Endothelial cell of umbilical vein (primary cell): ENCODE measurements at places on chromosomes 7 and 10. TPM values are rescaled to one million over a fixed set of nuclear protein-coding genes. Genes with fewer than 3 reads are reported as not detected.

DNA sequence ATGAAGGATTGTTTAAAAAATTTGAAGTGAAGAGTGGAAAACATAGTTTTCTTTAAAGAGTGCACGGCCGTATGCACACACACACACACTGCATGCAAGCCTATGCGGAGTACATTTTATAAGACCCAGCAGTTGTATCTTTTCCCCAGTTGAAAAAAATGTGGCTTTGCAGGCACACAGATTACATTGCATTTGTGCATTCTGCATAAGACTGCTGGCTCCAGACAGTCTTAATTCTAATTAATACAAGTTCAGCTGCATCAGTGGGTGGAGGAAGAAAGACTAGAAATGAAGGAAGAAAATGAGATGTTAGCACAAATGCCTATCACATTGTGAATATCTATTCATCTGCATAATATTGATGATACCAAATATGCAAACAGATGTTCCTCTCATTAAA, 79.6 kb downstream of the FAM204A start:
- H3K4me3 ChIP-seq = no peak overlapping the region
- no peaks in the 10 kb centered on the region for H3K4me1 ChIP-seq
- peaks cover 4% of the 10 kb centered on the region for H3K27me3 ChIP-seq
- no peak overlapping the region for H3K27ac ChIP-seq

- H3K36me3 ChIP-seq = no peaks in the 10 kb centered on the region
- DNase-seq = no peak
- H3K4me3 ChIP-seq = no peak overlapping the region
- H3K27ac ChIP-seq = no peak overlapping the region
- H3K27me3 ChIP-seq = peaks cover 6% of the 10 kb centered on the region
These were observed 9.5 kb downstream of the ABCB1 start for GRCh38 chr7:87591211-87591610.

DNA sequence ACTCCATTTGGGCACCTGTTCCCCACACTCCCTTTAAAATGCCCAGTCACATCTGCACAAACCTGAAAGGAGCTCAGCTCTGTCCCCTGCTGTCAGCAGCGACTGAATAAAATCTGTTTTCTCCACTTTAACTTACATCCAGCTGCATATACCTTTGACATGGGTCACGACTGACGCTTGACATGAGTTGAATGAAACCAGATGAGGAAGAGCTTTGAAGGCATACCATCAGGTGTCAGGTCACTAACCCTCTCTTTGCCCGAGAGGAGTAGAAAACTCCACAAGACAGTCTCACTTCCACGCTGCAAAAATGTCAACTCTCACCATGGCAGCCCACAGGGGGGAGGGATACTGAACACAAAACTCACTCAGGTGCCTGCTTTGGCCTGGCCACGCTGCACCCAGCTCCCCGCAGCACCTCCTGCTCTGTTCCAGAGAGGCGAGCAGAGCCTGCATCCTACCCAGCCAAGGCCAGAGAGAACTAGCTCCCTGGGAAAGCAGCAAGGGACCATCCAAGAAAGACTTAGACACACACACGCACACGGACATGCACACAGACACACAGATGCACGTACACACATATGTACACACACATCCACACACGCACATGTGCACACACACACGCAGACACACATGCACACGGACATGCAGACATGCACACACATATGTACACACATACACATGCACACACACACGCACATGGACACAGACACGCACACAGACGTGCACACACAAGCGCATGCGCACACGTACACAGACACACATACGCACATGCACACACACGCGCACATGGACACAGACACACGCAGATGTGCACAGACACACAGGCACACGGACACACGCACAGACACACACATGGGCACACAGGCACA, 191.0 kb downstream of the MAD1L1 start:
- no peak overlapping the region for H3K4me3 ChIP-seq
- DNase-seq = no peak
- no peaks in the 10 kb centered on the region for H3K27me3 ChIP-seq
- H3K27ac ChIP-seq = no peak overlapping the region

DNA sequence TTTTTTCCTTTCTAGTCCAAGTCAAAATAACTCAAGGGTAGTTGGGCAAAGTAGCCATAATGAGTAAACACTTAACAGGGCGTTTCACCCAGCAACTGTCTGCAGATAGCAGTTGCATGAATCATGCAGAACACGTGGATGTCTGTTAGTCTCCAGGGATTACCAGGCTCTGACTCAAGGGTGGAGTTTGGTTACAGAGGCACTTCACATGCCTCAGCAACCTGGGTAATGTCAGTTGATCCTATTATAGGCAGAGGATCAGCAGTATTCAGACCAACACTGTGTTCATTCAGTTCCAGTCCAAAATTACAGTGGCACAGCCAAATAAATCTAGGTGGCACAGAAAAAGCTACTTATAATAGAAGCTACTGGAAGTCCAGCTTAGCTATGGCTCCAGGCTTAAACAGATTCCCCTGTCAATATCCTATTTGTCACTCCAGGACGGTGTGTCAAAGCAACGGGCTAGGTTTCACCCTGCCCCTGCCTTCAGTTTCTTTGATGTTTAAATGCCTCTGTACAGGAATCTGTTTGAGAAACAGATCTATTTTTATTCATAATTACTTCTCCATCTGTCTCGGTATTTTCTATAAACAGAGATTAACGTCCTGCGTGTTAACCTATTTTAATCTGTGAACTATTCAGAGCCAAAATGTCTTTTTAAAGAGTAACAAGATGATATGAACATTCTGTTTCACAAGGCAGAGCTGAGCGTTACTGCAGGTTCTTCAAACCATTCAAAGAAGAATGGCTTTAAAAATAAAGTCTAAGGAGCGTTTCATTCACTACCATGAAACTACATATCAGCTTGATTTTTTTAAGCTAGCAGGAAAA, 162.6 kb upstream of the AKR1E2 start:
- H3K27me3 ChIP-seq = no peaks in the 10 kb centered on the region
- H3K27ac ChIP-seq = peak overlapping the region; percentile 97
- no peak overlapping the region for H3K4me3 ChIP-seq

DNA sequence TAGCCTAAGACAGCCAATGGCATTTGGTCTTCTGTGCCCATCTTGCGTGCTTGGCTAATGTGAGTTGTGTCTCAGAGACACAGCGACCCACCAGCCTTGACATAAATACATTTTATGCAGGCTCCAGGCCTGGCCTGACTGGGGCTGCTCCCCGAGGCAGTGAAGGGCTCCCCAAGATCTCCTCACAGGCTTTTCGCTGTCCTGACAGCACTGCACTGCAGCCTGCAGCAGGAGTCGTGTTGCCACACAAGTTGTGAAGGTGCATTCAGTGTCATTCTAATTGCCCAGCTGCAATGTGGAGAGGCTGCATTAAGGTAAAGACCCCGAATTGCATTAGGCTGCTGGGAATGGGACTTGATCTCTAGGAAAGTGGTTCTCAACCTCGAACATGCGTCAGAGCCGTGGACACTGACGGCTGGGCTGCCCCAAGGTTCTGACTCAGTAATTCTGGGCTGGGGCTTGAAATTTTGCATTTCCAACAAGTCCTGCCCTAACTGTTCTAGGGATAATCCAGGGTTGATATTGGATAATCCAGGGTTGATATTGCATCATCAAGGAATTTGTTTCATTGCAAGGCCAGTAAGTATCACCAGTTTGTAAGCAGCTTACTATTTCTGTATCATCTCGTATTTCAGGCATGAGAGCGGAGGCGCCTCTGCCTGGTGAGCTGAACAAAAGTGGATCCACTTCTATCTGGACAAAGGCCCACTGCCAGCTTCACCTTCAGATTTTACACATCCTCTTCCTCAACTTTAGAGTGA, 108.7 kb upstream of the INSIG1 start:
- peaks cover 2% of the 10 kb centered on the region for H3K27me3 ChIP-seq
- H3K36me3 ChIP-seq = no peaks in the 10 kb centered on the region
- no peak overlapping the region for H3K4me3 ChIP-seq
- no peak overlapping the region for H3K27ac ChIP-seq
- DNase-seq = no peak
- no peaks in the 10 kb centered on the region for H3K4me1 ChIP-seq

GRCh38 chr7:78489476-78490240, 691.1 kb downstream of the PHTF2 start:
- H3K27ac ChIP-seq = no peak overlapping the region
- H3K36me3 ChIP-seq = no peaks in the 10 kb centered on the region
- DNase-seq = no peak
- no peaks in the 10 kb centered on the region for H3K4me1 ChIP-seq
- no peak overlapping the region for H3K4me3 ChIP-seq

GRCh38 chr10:74683067-74683466, 143.3 kb upstream of the KAT6B start:
- no peak overlapping the region for H3K4me3 ChIP-seq
- no peaks in the 10 kb centered on the region for H3K27me3 ChIP-seq
- DNase-seq = no peak
- H3K4me1 ChIP-seq = no peaks in the 10 kb centered on the region

DNA sequence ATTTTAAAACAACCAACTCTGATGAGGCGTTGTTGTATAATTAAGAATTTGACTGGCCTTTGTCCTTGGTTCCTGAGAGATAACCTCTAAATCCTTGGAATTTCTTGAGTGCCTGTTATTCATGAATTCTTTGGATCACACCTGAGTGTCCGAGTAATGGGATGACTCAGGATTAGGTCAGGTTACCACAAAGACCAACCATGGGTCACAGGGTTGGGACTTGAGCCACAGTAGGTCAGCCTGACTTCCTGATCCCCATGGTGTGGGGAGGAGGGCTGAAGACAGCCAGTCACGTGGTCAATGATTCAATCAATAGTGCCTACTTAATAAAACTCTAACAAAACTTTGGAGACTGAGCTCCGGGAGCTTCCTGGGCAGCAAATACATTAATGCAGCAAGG, 192.5 kb downstream of the GFRA1 start:
- H3K27ac ChIP-seq = no peak overlapping the region
- no peaks in the 10 kb centered on the region for H3K36me3 ChIP-seq
- no peaks in the 10 kb centered on the region for H3K4me1 ChIP-seq
- H3K27me3 ChIP-seq = no peaks in the 10 kb centered on the region
- H3K4me3 ChIP-seq = no peak overlapping the region

GRCh38 chr10:17290226-17290625, 62.2 kb downstream of the VIM start:
- no peak overlapping the region for H3K4me3 ChIP-seq
- H3K27ac ChIP-seq = no peak overlapping the region
- peak; percentile 7 for DNase-seq
- no peaks in the 10 kb centered on the region for H3K4me1 ChIP-seq
- peaks cover 37% of the 10 kb centered on the region for H3K27me3 ChIP-seq

GRCh38 chr7:1611708-1612241, 41.9 kb upstream of the PSMG3 start:
- no peak overlapping the region for H3K4me3 ChIP-seq
- DNase-seq = no peak
- H3K27ac ChIP-seq = no peak overlapping the region
- H3K36me3 ChIP-seq = no peaks in the 10 kb centered on the region

DNA sequence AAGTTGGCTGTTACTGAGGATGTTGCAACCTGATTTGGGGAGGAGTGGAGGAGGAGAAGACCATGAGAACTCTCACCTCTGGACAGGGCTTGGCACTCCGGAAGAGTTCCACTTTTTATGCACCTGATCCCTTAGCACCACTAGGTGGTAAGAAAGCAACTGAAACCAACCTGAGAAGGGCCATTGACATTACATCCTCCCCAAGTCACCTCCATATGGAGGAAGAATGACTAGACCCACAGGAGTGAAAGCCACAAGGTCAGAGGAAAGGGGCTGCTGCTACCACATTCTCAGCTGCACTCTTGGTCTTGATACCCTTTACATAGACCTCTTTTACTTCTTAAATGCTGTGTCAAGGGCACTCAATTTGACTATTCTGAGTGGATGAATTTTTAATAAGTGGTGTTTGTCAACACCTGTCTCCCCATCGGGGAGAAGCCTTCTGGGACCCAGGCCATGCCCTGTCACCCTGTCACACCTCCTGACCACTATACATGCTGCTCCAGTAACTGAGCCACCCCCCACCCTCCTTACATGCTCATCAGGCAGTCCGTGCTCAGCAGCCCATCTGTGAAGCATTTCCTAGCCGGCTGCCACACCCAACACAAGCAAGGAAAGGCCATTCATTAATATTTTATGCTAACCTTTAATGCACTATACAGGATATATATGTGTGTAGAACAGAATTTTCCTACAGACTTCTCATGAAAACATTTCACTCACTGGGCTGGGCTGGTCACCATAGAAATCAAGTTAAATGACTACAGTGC, 362.9 kb downstream of the GFRA1 start:
- no peaks in the 10 kb centered on the region for H3K36me3 ChIP-seq
- H3K4me3 ChIP-seq = no peak overlapping the region
- no peak overlapping the region for H3K27ac ChIP-seq
- DNase-seq = no peak
- H3K4me1 ChIP-seq = no peaks in the 10 kb centered on the region

GRCh38 chr7:16027396-16027795, 340.9 kb upstream of the MEOX2 start:
- peaks cover 17% of the 10 kb centered on the region for H3K4me1 ChIP-seq
- H3K36me3 ChIP-seq = no peaks in the 10 kb centered on the region
- H3K27me3 ChIP-seq = no peaks in the 10 kb centered on the region

DNA sequence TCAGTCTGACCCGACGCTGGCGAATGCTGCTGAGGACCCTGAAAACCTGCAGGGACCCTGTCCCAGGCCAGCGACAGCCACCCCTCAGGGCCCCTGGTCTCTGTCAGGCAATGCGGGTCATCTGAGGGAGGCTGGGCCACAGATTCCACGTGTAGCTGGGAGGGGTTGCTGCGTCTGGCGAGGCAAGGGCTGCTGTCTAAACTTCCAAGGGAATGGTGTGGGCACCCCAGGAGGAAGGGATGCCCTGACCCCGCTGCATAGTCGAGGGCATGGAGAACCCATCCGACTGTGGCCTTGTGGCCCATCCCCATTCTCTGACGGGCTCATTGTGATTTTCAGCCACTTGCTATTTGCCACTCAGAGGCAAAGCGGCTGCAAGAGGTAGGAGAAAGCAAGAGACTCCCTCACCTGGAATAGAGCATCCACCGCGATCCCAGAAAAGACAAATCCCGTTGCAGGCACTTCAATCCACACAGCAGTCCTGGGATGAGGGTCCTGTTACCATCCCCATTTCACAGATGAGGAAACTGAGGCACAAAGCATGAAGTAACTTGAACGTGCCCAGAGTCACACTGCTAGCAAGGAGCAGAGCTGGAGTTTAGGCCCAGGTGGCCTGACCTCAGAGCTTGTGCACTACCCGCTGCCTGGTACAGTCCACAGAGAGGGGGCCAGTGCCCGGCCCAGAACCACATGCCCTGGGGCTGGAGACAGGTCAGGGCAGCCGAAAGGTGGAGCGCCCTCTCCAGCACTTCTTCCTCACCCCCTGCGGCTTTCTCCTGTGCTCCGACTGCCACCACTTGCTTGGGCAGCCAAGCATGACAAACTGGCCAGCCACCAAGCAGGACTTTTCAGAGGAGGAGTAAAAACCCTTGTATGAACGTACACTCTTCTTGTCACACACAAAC, 163.8 kb upstream of the KLF14 start:
- H3K27me3 ChIP-seq = no peaks in the 10 kb centered on the region
- no peak for DNase-seq
- peaks cover 32% of the 10 kb centered on the region for H3K36me3 ChIP-seq
- no peak overlapping the region for H3K4me3 ChIP-seq
- H3K27ac ChIP-seq = no peak overlapping the region

GRCh38 chr7:1553512-1554210, 2.3 kb downstream of the TMEM184A start:
- no peak overlapping the region for H3K4me3 ChIP-seq
- H3K27ac ChIP-seq = no peak overlapping the region
- DNase-seq = no peak
- no peaks in the 10 kb centered on the region for H3K27me3 ChIP-seq
- H3K4me1 ChIP-seq = no peaks in the 10 kb centered on the region

NPC1L1 gene
- total RNA-seq = not detected in 2 replicates

DNAJB9 gene
- total RNA-seq = 11.9 and 13.4 TPM in 2 replicates

ZNF853 gene
- total RNA-seq = 0.21 and 0.58 TPM in 2 replicates

DLD gene
- 61.7 and 77.4 TPM in 2 replicates for total RNA-seq

APBB1IP gene
- total RNA-seq = not detected in 2 replicates
